ENCODE measurements at places on chromosomes 16 and 17. TPM values are rescaled to one million over a fixed set of nuclear protein-coding genes. Genes with fewer than 3 reads are reported as not detected.

Gene KRT33B
- not detected for polyA plus RNA-seq

Gene MSRB1
- polyA plus RNA-seq: 62.1 TPM

Gene HCRT
- not detected for polyA plus RNA-seq

Gene TERB1
- polyA plus RNA-seq: not detected

Gene CLEC10A
- polyA plus RNA-seq: 2.2 TPM

Gene HLF
- polyA plus RNA-seq: 3.0 TPM

Gene TP53TG3D
- 0.31 TPM for polyA plus RNA-seq

Gene TMEM231
- 19.2 TPM for polyA plus RNA-seq

Gene CCL11
- polyA plus RNA-seq: 1.1 TPM

Gene ZNF385C
- polyA plus RNA-seq: 8.7 TPM

Gene SLC22A31
- 0.39 TPM for polyA plus RNA-seq

Gene AGRP
- polyA plus RNA-seq: not detected

Gene XAF1
- polyA plus RNA-seq: 32.6 TPM

Gene ACAP1
- polyA plus RNA-seq: 7.6 TPM

Gene GH2
- polyA plus RNA-seq: not detected

Gene PERCC1
- not detected for polyA plus RNA-seq

Gene CCL3
- polyA plus RNA-seq: 2.9 TPM

Gene ATP2A1
- 4.9 TPM for polyA plus RNA-seq

Gene CPPED1
- polyA plus RNA-seq: 25.1 TPM

Gene C17orf100
- polyA plus RNA-seq: 11.2 TPM

Gene TP53TG3
- not detected for polyA plus RNA-seq

Gene UNK
- polyA plus RNA-seq: 34.1 TPM

Gene SLFN11
- 11.8 TPM for polyA plus RNA-seq

Gene ATP1B2
- polyA plus RNA-seq: 21.0 TPM

Gene MYH11
- polyA plus RNA-seq: 12.2 TPM

Gene RIPOR1
- 155 TPM for polyA plus RNA-seq

Gene ARSG
- 6.8 TPM for polyA plus RNA-seq

Gene GPR179
- 0.06 TPM for polyA plus RNA-seq

Gene TRIM72
- polyA plus RNA-seq: 0.09 TPM

Gene PMP22
- polyA plus RNA-seq: 58.1 TPM

Gene KRTAP4-3
- polyA plus RNA-seq: not detected

Gene C1QTNF8
- not detected for polyA plus RNA-seq

Gene SHISA9
- polyA plus RNA-seq: 5.9 TPM

Gene STH
- polyA plus RNA-seq: not detected

Gene BRICD5
- 4.5 TPM for polyA plus RNA-seq

Gene CCL8
- polyA plus RNA-seq: not detected

Gene SLC6A2
- polyA plus RNA-seq: 0.17 TPM

Gene DHRS7C
- polyA plus RNA-seq: not detected

Gene HSPB9
- polyA plus RNA-seq: 0.46 TPM

Gene TLCD1
- polyA plus RNA-seq: 16.1 TPM

Gene FBRS
- polyA plus RNA-seq: 67.4 TPM

Gene TBC1D3E
- not detected for polyA plus RNA-seq

Gene ABCC6
- 26.3 TPM for polyA plus RNA-seq

Measured in renal cortex interstitium (tissue), 15 donors.